ENCODE measurements at places on chromosomes 4 and X.

GRCh38 chr4:3742610-3743009 is 23.6 kb upstream of the ADRA2C start:
- DNase-seq, result no peak

DNA sequence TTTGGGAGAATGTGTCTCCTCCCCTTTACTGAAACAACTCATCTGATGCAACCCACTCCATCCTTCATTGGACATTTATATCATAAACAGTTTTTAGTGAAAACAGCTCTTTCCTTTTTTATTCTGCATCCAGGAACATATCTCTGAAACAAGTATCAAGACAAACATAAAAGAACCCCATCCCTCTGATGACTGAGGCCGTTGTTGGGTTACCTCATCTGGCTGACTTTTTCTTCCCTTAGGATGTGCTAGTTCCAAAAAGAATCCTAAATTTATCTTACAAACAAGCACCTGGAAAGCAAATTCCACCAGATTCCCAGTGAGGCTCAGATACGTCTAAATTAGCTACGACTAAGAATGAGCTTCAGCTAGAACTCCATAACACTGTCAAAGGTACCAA is 483.7 kb upstream of the INTU start:
- no peak for DNase-seq

GRCh38 chr4:153683763-153684181 is 308 bp upstream of the TLR2 start:
- no peak for DNase-seq

- DNase-seq, result no peak
These were observed 253.2 kb upstream of the CENPE start for GRCh38 chr4:103451341-103451740.

- no peak for DNase-seq
These were observed 12.9 kb upstream of the SPP1 start for GRCh38 chr4:87962398-87963146.

DNA sequence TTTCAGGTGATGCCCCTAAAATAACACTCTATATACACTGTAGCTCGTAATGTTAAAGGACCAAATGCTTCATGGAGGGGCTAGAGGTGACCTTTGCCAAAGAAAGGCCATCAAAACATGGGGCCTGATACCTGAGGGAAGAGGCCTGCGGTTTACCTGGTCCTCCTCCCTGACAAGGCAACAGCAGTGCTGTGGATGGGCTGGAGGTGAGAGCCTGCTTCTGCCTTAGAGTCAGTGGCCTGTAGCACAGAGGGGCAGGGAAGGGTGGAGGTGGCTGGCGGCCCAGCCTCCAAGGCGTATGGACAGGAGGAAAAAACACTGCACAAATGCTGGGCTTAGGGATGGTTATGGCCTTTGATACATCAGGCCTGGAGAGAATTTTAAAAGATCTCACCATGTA is 137.8 kb upstream of the USP38 start:
- DNase-seq, result no peak

GRCh38 chr4:140829825-140830224 is 73.6 kb upstream of the TBC1D9 start:
- no peak for DNase-seq

- no peak for DNase-seq
These were observed 274.7 kb upstream of the AGTR2 start for GRCh38 chrX:115895678-115896329.

- no peak for DNase-seq
These were observed 3.3 kb downstream of the C4orf54 start for GRCh38 chr4:99654361-99654761.

- DNase-seq, result no peak
These were observed 171.8 kb upstream of the TBL1X start for GRCh38 chrX:9293051-9293496.

DNA sequence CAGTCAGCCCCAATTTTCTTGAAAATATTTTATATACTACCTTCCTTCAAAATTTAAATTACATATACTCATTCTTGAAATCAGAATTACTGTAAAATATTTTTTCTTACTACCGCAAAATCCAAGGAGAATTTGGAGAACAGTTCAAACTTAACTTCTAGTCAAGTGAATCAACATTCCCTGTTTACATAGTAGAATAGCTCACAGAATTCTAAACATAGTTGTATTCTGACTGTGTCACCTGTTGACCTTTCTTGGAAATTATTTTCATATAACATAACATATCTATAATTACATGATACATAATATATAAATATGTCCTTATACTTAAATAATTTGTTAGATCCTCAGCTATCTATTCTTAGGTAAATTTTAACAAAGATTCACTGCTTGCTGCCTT is 31.0 kb upstream of the FGF5 start:
- no peak for DNase-seq
